Jurkat, Clone E6-1 (cell line): ENCODE measurements at places on chromosomes 5 and 9.
A peak's percentile ranks its signal among the peaks of the same experiment; 100 is the strongest.

DNA sequence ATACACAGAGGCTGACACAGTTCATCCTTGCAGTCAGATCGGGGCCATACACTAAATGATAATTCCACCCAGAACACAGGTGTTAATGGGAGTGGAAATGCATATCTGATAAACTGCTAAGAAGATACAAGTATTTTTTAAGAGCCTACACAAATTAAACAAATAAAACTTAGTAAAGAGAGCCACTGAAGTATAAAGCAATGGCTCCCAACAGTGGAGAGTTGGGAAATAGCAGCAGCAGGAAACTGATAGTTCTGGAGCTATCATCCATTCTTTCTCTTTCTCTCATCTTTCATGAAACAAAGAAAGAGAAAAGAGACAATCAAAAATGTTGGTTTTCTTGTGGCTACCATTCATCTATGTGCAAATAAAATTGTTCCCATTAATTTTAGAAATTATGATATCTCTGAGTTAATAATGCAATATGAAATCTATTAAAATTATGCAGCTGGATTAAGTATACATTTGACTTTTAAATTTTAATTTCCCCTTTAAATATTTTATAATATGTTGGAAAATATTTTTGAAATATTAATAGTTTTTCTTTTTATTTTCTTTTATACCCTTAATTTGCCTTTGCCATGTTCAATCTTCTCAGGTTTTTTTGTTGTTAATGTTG is 120.8 kb downstream of the EMB start:
- DNase-seq = peak; percentile 44

- no peak for DNase-seq
Measured at GRCh38 chr5:176364765-176365350, 429 bp upstream of the ARL10 start.

GRCh38 chr5:1808439-1808838 is 7.2 kb downstream of the NDUFS6 start:
- DNase-seq = no peak

DNA sequence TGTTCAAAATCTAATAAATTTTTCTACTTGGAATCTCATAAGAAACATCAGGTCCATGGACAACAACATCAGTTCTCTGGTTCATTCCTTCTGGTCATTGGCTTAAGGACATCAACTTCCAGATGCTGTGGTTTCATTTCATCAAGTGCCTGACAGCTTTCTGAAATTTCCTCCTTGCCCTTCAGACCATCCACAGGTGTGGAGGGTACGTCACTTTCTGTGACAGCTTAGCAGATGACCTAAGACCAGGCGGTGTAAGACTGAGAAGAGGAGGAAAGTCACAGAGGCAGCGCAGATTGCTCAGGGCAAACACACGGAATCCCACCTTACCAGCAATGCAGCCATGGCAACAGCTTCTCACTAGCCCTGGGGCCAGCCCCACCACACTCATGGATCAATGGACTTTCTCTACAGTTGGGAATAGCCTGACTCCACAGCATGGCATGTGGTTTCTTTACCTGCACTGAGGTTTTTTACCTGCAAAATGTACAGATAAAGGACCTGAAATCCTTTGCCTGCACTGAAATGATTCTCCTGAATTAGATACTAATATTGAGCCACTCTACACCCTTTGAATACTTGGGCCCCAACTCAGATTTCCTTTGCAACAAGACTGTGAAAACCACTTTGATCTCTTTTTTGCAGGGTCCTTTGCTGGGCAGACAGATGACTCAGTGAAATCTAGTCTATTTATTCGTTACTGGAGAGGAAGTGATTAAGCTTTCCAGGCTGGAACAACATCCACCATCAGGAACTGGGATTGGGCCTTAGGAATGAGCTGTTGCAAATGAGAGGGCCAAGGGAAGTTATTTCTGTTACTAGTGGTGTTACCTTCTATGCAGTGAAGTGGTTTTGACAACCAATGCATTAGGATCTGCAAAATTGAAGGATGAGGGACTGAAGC is 26.9 kb downstream of the TICAM2 start:
- DNase-seq = no peak

- DNase-seq = no peak
Measured at GRCh38 chr5:149309354-149309753, 35.9 kb upstream of the GRPEL2 start.

DNA sequence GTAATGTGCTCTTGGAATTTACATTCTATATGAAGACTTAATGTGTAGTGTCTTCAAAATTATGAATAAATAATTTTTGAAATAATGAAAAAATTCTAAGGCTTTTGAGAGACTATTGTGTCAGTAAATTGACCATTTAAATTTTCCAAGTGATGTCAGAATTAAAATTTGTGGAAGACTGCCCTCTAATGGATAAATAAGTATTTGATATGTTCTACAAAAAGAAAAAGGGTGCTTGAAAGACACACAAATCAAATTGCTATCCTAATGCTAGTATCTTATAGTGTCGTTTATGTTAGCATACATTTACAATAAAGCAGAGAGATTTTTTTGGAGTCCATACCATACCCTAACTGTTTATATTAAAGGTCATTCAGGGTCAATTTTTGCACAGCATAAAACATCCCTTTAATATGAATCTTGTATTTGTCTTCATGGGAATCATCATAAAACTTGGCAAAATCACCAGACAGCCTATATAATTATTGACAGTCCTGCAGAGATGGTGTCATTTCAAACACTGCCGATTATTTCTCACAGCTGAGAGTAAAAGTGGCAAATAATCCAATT is 120.8 kb upstream of the SLC27A6 start:
- no peak for DNase-seq

DNA sequence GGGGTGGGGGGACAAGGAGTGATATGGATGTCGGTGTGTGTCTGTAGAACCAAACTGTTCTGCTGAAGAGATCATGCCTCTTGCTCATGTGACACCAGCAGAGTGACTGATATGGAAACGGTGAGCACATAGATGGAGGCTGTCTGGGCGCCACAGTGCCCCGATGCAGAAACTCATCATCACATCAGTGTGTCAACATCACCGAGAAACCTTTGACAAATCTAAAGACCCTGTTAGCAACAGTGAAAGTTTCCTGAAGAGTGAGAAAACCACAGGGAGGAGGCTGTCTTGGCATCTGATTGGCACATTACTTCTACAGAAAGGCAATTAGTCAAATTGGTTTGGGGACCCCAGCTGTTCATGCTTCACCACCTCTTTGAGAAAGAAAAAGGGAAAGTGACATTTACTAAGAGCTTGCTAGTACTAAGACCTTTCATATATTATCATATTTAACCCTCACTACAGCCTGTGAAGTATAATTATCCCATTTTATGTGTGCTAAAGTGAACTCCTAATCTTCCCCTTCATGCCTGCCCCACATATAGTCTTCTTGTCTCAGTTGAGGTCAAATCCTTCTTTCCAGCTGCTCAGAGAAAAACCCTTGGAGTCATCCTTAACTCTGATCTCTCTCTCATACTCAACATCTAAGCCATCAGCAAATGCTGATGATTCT is 25.6 kb downstream of the CSF2 start:
- DNase-seq = peak; percentile 73

GRCh38 chr9:136206602-136207275 is 1.8 kb upstream of the LHX3 start:
- no peak for DNase-seq

- DNase-seq = no peak
Measured at GRCh38 chr5:132226516-132227234, 978 bp downstream of the P4HA2 start.

DNA sequence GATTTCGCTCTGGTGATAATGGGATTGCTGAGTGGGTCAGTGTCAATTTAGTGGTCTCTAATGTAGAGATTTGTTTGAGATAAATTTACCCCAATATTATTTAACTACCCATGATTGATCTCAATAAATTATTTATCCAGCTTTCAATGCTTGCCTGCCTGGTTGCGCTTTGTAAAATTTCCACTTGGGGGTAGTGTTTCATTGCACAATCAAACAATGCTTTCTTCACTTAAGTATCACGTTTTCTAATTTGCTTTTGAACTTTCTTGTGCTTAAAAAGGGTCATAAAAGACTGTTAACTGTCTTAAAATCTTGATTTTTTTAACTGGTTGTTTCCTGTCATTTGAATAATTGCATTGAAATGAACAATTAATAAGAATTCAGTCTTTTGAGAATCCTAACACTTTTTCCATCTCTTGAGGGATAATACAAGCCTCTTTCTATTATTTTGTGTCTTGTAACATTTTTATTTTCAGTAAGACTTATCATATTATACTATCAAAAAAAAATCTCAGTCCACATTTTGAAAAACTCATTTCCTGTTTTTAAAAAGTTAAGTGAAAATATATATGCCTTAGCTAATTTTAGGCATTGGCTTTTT is 18.7 kb downstream of the HSD17B4 start:
- DNase-seq = peak; percentile 28
